NCI-H1092 (cell line): ENCODE measurements at places on chromosomes 13 and 19.

DNA sequence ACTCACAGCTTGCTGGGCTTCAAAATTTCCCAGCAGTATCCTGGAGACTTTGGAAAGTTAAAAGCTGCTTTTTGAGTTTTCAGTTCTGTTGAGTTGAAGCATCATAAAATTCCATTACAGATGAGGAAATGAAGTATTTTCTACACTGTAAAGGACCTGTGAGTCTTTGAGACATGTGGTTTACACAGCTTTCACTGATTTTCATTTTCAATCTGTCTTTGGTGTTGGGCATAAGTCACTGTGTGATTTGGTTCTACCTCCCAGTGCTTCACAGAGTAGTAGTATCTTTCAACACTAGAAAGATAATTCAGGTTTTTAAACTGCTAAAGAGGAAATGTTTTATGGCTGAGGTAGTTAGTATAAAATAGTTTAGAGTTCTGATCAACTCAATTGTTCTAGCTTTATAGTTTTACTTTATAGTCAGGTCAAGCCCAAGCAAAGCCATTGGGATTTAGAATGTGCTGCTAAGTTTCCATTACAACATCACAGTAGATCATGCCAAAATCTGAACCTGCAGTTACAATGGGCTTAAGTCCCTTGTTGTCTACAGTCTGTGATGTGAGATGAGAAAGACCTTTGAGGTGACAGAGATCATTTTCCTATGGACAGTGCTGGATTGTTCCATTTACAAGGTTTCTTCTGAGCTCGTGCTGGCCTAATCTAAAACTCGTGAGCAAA, 161.6 kb downstream of the FLT1 start:
- no peak for DNase-seq

DNA sequence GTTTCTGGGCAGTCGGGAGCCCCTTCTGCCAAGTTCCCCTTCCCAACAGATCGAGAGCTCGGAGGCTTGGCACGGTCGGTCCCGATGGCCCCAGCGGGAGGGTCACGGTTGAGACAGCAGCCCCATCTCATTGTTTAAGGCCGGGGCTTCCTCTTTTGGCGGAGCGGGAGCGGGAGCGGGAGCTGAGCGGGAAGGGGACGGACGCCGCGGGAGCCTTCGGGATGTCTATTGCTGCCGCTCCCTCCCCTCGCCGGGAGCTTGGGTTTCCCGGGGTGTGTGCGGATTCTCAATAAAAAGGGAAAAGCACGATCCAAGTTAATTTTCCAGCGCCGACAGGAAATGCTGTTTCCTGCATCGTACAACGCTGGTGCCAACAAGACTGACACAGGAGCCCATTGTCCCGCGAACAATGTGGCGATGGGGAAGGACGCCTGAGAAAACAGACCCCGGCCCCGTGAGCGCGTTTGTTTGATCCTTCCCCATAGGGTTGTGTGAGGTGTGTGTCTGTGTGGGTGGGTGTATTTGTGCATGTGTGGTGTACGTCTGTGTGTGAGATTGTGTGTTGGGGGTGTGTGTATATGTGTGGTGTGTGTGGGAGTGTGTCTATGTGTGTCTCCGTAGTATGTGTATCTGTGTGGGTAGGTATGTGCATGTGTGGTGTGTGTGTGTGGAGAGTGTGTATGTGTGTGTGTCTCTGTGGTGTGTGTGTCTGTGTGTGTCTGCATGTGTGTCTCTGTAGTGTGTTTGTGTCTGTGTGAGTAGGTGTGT, 36.3 kb upstream of the FLT1 start:
- no peak for DNase-seq

DNA sequence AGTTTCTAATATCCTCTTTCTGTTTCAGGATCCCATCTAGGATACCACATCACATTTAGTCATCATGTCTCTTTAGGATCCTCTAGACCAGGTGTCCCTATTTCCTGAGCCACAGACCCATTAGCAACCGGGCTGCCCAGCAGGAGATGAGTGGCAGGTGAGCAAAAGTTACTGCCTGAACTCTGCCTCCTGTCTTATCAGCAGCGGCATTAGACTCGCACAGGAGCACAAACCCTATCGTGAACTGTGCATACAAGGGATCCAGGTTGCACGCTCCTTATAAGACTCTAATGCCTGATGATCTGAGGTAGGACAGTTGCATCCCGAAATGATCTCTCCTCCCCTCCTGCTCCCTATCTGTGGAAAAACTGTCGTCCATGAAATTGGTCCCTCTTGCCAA, 7.8 kb upstream of the CEBPG start:
- no peak for DNase-seq

DNA sequence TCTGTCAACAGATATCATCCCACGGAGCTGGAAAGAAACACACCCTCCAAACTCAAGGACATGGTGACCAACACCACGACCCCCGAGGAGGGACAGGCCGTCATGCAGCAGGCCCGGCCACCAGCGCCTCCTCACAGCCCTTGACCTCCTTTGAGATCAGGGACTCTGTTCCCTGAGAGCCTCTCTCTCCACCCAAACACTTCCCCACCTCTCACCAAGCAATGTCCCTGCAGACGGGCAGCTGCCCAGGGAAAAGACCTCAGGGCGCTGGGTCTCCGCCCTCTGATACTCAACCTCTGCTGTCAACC, 10.0 kb downstream of the SCGB2B2 start:
- DNase-seq, result no peak

DNA sequence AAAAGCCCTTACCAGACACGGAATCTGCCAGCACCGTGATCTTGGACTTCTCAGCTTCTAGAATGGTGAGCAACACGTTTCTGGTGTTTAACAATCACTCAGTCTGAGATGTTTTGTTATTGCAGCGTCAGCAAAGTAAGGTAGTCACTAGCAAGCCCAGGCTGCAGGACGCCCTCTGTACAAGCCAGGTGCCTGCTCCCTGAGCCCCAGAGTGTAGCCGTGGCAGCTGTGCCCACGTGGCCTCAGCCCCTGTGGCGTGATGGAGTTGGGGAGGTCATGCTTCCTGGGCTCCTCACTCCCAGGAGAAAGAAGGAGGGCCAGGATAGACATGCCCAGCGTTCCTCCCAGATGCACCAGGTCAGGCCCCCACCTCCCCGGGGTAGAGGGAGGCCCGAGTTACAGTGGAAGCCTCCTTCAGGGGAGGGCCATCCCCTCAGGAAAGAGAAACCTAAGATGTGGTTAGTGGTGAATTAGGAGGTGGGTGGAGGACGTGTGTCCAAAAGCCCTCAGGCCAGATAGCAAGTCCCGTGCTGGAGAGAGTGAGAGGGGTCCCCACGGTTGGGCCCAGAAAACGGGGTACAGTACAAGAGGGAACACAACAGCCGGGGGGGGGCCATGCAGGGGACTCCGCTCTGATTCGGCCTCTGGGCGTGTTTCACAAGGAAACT, 169.6 kb upstream of the SOX1 start:
- no peak for DNase-seq

DNA sequence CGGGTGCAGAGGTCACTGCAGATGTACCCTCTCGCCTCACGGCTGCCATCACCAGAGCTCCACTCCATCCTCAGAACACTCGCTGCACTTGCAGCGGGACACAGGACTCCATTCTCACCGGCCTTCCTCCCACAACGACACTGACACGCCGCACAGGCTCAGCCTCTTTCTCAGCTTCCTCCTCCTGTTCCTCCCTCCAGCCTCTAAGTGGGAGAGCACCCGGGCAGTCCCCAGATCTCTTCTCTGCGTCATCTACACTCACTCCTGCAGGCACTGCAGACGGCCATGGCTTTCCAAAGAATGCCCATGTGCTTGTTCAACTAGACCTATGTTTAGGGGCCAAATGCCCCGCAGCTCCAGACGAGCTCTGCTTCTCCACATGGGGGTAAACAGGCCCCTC, 14.3 kb upstream of the FKRP start:
- no peak for DNase-seq

GRCh38 chr13:43348397-43348796, 325.0 kb downstream of the DNAJC15 start:
- no peak for DNase-seq
